CD4-positive, alpha-beta T cell treated with Interleukin-17A for 4 hours (primary cell): ENCODE measurements at places on chromosomes 7 and 10.

DNA sequence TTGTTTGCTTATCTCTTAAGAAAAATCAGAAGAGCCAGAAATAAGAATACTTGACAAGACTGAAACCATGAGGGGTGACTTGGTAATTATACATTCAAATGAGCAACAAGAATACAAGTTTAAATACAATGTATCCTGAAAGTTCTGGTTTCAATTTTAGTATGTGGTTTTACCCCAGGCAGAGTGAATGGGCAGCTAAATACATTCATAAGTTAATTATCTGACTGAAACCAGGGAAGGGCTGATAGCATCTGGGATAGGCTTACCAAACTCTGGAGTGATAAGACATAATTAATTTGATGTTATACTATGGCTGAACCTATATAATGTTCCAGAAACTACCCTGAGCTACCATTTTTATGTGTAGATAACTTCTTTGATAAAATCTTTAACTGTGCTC, 252.2 kb upstream of the PLXNA4 start:
- DNase-seq = no peak

DNA sequence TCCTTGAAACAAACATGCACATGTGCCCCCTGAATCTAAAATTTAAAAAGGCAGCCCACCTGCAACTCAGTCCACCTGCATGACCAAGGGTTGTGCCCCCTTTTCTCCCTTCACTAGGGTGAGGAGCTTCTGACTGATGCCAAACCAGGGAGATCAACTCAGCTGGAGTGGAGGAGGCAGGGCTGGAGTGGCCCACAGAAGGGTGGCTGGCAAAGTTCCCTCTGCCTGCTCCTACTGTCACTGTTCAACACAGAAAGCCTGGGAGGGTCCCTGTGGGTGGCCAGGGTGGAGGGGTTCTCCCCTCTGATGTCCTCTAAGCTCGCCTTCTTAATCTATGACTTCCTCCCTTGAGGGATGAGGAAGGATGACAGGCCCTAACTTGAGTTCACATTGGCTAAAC, 55.7 kb upstream of the ANTXRL start:
- no peak for DNase-seq

DNA sequence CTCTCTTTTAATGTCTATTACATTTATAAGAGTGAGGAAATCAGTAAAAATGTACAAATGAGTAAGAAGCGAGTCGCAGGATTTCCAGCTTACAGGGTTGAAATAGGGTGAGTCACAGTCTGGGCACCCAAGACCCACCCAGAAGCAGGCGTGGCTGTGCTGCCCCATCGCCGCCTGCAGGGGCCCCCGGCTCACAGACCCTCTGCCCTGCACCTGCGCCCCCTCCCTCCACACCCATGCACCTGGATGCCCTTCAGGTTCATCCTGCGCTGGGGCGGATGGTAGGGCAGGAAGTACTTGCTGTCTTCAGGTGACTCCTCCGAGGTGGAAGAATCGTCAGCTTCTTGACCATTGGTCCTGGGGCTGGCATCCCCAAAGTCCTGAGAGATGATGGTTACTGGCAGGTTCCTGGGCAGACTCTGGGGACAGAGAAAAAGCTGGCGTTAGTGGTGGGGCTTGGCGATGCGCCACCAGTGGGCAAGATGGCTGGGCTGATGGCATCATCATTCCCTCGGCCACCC, 90.2 kb upstream of the GNA12 start:
- DNase-seq = no peak

- DNase-seq = no peak
Observed at GRCh38 chr10:59910867-59911266, 4.5 kb upstream of the CCDC6 start.

- no peak for DNase-seq
Observed at GRCh38 chr10:114489521-114490310, 85.4 kb upstream of the AFAP1L2 start.

GRCh38 chr7:120521761-120522737, 249.1 kb downstream of the KCND2 start:
- no peak for DNase-seq

DNA sequence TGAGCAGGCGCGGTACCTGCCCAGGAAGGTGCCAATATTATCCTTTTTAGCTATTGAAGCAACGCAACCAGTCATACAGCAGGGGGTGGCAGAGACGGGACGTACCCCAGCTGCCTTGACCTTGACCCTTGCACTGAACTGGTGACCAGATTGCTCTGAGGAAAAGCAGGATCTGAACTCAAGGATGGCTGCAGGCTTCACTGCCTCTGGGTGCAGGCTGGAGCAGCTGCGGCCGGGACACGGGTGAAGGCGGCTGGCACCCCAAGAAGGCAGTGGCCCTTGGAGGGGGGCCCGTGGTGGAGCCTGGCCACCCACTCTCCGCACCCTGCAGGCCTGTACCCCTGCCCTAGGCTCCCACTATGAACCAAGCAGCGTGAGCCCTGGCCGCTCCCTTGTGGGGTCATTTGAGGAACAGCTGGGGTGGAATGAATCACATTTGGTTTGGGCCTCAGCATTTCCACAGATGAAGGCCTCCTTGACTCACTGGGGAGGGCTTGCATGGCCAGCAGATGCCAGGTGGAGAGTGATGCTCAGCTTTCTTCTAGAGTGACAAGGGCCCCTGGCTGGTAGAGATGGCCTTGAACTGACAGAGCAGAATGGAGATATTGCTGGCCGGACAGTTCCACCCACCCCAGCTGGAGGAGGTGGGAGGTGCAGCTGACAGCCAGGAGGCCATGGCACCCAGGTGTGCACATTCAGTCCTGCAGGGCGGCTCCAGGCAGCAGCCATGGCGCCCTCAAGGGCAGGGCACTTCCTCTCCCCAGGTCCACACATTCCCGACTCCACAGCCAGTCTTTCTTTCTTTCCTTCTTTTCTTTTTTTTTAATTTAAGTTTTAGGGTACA, 218.7 kb downstream of the WDR37 start:
- DNase-seq = no peak

GRCh38 chr7:29326864-29327263, 132.3 kb downstream of the CHN2 start:
- no peak for DNase-seq

DNA sequence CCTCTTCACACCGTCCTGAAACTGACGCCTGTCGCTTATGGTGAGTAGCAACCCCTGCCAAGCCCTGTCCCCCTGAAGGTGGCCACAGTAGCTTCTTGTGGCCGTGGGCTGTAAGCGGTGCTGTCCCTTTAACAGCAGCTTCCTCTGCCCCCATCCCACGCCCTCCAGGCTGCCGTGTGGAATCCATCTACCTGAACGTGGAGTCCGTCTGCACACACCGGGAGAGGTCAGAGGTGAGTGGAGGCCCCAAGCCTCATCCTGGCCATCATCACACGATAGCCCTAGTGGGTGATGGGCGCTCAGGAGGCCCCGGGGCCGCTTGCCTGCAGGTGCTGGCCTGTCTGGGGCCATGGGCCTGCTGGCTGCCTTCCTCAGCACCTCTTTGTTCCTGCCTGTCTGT, 21.2 kb downstream of the PFKFB3 start:
- no peak for DNase-seq

- DNase-seq = no peak
Observed at GRCh38 chr7:112723416-112723815, 66.8 kb downstream of the TMEM168 start.

GRCh38 chr10:113865901-113866300, 11.4 kb downstream of the NHLRC2 start:
- DNase-seq = no peak

GRCh38 chr7:137328373-137329120, 15.0 kb downstream of the PTN start:
- DNase-seq = no peak

GRCh38 chr10:49056356-49056755, 59.0 kb downstream of the VSTM4 start:
- no peak for DNase-seq

- DNase-seq = no peak
Observed at GRCh38 chr7:98180751-98181150, 30.5 kb upstream of the BHLHA15 start.

GRCh38 chr7:50629238-50629901, 64.2 kb upstream of the DDC start:
- DNase-seq = no peak

DNA sequence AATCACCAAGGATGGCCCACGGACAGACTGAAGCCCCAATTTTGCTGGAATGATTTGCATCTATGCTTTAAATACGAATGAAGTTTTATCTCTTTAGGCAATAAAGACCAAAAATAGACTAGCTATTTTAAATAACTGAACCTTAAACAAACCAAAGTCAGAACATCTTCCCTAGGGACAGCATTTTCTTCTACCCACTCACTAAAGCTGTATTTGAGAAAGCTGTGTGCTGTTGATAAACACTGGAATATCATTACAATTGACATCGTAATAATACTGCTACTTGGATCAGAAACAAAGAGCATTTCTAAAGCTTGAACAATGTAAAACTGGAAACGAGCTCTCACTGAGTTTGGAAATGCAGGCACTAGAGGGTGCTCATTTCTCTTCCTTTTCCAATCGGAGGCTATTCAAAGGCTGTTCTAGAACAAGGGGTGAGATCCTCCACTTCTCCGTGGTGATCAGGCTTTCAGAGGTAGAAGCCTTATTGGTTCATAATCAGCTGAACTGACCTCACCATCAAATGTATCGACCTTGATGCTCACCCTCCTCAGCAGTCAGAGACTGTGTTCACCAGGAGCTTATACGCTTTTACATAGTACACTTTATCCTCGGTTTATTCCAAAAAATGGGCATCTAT, 225.3 kb upstream of the PRSS1 start:
- DNase-seq = no peak

- DNase-seq = no peak
Observed at GRCh38 chr7:21869785-21870402, 75.8 kb downstream of the CDCA7L start.

DNA sequence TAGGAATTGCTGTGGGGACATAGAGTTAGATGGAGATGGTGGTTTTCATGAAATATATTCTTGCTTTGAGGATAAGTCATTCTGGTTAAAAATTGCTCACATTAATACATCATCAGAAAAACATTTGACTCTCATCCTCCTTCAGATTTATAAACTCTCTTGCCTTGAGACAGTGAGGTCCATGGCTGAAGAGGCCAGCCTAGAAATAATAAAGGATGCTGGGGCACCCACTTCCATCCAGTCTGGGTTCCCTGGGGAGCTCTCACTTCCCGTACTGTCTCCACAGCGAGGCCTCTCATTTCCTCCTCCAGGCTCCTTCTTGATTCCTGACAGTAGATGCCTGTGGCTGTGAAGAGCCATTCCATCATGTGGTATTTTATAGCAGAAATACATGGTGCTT, 73.3 kb upstream of the PRKG1 start:
- no peak for DNase-seq

GRCh38 chr7:18655506-18655905, 160.0 kb downstream of the HDAC9 start:
- DNase-seq = no peak

GRCh38 chr10:128178302-128178958, 52.2 kb upstream of the MKI67 start:
- peak; percentile 59 for DNase-seq

GRCh38 chr7:116426428-116427156, 72.9 kb upstream of the CAV2 start:
- DNase-seq = no peak

DNA sequence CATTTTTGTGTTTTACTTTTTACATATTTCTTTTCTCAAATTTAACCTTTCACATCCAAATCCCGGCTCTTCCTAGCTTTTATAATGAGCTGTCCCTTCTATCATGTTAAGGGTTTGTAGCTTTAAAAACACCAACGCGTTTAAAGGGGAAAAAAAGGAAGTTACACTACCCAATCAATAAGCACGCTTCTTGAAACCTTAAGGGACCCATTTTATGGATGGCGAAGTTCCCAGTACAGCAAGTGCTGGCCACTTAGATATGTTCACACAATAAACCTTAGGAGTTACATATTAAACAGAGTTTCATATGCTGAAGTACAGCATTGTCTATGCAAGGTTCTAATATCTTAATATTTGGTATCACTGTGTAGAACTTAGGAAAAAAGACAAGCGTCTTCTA, 1.8 kb downstream of the GNG11 start:
- DNase-seq = no peak

GRCh38 chr10:52331638-52332364, 17.7 kb downstream of the DKK1 start:
- no peak for DNase-seq

- no peak for DNase-seq
Observed at GRCh38 chr10:79321951-79322350, 25.3 kb upstream of the PPIF start.
